H9 (cell line): ENCODE measurements at places on chromosomes 12 and 14. TPM values are rescaled to one million over a fixed set of nuclear protein-coding genes. Genes with fewer than 3 reads are reported as not detected.
A peak's percentile ranks its signal among the peaks of the same experiment; 100 is the strongest.

- no peak for DNase-seq
Measured at GRCh38 chr14:47710581-47710980, 35.2 kb upstream of the MDGA2 start.

- no peak for DNase-seq
Measured at GRCh38 chr14:89575386-89576061, 158.5 kb upstream of the FOXN3 start.

GRCh38 chr12:85755760-85756159 is 80.4 kb downstream of the RASSF9 start:
- DNase-seq, result no peak

GRCh38 chr12:116122628-116123027 is 154.9 kb downstream of the MED13L start:
- DNase-seq, result no peak

- no peak for DNase-seq
Measured at GRCh38 chr12:49967777-49968250, 4.9 kb upstream of the AQP6 start.

GRCh38 chr12:6461401-6462233 is 8.9 kb downstream of the VAMP1 start:
- no peak for DNase-seq

DNA sequence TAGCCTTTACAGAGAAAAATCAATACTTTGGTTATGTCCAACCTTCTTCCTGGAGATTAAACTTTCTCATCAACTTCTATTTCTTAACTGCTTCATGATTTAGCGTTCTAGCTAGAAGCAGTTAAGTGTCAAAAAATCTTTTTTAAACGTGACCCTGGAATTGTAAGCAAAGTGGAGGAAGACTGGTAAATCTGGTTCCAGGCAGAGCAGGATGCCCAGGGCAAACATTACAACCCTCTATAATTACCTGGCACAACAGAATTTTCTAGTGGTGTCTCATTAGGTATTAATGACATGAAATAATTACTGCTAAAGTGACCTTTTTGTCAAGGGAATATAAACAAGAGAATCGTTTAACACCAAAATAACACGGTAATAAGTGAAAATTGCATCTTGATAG is 320.8 kb downstream of the MED13L start:
- DNase-seq, result no peak

GRCh38 chr12:104121001-104121400 is 17.0 kb downstream of the NFYB start:
- DNase-seq, result no peak

DNA sequence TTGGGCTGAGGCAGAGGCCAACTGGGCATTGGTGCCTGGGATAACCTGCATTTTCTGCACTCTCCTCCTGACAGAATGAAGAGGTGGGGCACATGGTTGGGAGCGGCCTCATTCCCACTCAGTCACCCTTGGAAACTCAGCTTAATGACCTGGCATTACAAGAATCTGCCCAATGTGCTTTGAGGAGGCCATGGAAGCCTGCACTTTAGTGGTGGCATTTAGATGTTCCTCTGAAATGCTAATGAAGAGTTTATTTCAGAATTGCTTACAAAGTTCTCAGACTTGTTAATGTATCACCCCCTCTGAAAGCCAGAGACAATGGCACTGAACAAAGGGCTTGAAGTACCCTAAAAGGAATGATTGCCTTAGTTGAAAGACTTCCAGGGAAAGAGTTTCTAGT is 71.4 kb upstream of the PARP11 start:
- peak; percentile 87 for DNase-seq

DNA sequence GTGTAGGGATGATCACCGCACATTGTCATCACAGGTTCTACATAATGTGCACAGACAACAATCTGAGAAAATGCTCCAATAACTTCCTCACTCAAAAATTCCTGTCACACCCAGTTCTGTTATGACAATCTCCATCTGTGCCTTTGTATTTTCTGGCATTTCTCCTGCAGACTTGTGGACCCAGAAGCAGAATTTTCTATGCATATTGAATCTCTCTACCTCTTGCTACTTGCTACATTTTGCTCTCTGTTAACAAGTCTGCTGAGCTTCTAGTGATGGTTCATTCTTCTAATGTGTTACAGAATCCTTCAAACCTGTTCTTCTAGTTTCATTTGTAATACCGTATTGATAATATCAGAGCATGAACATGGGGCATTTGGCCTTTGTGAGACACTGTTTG is 127.8 kb upstream of the PTPRQ start:
- DNase-seq, result no peak

GRCh38 chr12:8038659-8039114 is 6.2 kb downstream of the FOXJ2 start:
- DNase-seq, result peak; percentile 89

DNA sequence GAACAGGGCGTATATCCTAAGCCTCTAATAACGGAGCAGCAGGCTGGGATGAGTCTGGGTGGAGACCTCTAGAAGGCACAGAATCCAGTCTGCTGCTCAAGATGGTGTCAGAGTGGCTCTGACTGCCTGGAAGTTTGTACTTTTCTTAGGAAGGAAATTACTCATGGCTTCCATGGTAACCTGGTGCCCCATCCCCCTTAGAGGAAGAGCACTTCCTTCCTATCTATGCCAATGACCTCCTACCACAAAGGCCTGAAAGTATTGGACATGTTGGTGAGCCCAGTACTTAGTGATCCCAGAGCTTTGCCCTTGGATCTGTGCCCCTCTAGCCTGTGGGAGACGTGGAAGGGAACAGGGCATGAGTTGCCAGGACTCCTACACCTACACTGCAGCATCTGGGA is 1.5 kb downstream of the BATF start:
- DNase-seq, result no peak

DNA sequence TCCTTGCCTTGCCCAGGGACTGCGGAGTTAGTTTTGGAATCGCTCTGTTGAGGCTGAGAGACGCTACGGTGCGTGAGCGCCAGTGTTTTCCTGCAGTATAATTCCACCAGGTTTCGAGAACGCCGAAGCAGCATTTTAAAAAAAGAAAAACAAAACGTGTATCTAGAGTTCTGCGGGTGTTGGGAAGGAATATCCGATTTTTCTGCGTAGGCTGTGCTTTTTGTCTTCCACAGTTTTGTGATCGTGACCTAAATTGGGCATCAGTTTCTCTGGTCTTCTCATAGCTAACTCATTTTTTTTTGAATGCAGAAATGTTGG is 778 bp downstream of the DNM1L start:
- DNase-seq, result no peak

- DNase-seq, result peak; percentile 40
Measured at GRCh38 chr12:1844223-1844622, 23.9 kb downstream of the LRTM2 start.

GRCh38 chr14:92105073-92105892 is 1.1 kb downstream of the ATXN3 start:
- DNase-seq, result no peak

DNA sequence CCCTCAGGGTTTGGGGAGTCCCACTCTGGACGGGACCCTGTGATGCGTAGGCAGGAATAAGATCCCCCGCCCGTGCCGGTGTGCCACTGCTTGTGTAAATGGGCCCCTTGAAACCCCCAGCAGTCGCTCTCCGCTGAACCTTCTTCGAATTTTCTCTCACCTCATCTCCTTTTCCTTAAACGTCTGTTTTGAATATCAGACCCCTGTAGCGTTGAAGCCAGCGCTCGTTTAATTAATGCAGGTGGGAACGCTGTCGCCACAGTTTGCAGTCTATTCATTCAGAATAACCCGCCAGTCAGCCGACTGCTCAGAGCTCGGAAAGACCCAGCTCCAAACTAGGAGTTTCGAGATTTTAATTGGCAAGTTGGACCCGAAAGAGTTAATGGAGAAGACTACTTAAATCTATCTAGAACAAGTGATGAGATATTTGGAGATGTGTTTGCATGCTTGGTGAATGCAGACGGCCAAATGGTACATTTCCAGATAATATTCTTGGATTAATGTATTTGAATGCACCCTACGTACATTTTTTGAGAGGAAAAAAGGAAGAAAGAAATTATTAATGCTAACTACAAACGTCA is 739 bp upstream of the PPP2R5E start:
- DNase-seq, result no peak

- DNase-seq, result peak; percentile 50
Measured at GRCh38 chr12:20946732-20947131, 136.2 kb downstream of the SLCO1B3 start.

DNA sequence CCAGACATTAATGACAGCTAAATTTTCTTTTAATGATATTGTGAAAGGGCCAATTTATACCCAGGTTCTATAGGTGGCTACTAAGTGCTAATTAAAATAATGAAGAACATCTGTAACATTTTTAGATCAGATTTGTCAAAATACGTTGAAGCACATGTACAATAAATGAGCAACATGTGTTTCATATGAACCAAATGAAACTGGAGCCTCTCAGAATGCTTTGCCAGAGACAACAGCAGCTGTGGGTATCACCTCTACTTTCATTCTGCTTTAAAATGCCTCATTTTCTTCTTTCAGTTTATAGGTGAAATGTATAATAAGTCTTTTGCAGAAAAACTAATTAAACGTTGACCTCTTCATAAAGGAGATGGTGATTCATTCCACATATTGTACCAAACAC is 26.1 kb upstream of the MYF6 start:
- no peak for DNase-seq

DNA sequence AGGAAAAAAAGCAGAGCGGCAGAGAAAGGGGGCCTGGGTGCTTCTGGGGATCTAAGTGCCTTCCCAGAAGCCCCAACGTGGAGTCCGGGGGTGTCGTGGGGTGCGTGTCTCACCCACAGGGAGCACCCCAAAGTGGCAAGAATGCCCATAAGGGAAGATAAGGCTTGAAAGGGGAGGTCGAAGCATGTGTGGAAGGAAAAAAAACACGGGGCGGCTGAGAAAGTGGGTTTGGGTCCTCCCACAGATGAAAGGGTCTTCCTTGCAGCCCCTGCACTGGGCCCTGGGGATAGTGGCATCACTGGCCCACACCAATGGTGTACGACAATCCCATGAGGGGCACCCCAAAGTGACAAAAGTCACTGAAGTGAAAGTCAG is 275.5 kb downstream of the ALG10 start:
- no peak for DNase-seq

GRCh38 chr12:64558754-64559153 is 51.5 kb upstream of the RASSF3 start:
- DNase-seq, result no peak

- no peak for DNase-seq
Measured at GRCh38 chr14:81028461-81028860, 73.0 kb downstream of the TSHR start.

- DNase-seq, result no peak
Measured at GRCh38 chr14:100004392-100004791, 60.8 kb upstream of the EVL start.

DNA sequence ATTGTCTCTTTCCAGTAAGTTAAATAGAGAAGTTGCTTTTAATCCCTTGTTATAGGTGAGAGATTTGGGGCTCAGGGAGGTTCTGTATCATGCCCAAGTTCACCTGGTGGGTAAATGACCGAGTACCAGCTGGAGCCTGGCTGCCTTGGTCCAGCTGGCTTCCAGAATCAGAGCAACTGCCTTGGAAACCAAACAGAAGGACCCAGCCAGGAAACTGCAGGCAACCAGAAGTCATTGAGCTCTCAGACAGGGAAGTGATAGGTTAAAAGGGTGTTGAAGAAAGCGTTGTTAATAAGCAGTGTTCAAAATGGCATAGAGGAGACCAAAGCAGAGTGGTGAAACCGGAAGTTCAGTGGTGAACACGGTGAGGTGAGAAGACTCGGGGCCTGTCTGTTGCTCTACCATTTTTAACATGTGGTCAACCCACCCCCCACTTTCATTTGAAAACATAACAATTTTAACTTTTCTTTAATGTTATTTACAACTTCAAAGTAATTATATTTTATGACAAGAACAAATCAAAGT is 54.9 kb downstream of the PLEKHG7 start:
- DNase-seq, result no peak

- no peak for DNase-seq
Measured at GRCh38 chr12:701896-702539, 38.8 kb upstream of the NINJ2 start.

DNA sequence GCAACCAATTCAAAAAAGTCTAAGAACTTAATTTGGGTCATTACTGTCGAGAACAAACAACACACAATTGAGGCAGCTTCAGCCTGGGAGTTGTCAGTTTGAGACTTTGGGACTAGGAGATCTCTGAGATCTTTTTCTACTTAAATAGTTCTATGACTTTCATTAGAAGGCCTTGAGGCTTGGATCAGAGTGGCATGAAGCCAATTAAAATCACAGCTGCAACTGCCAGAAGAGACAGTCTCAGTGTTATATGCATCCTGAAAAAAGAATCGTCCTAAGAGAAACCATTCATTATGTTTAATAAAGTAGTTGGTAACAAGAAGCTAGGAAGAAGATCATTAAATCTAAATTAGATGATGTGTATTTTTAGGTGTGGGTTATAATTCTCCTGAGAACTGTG is 170.8 kb upstream of the RASSF8 start:
- no peak for DNase-seq

DNA sequence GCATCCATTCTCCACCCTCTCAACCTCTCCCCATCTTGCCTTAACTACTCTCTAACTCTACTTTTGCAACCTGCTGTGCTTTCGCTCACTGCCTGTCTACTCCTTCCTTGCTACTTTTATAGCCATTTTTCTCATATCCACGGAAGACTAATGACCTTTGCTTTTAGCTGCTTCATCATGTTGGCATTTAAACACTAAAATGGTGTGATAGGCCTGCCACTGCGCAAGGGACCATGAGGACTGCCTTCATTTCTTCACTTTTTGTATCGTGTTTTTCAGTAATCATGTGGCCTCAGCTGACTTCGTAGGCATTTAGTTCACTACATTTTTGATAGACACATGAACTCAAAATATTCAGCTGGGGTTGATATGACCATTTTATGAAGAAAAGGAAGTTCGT is 252.1 kb downstream of the BCAT1 start:
- DNase-seq, result no peak

DNA sequence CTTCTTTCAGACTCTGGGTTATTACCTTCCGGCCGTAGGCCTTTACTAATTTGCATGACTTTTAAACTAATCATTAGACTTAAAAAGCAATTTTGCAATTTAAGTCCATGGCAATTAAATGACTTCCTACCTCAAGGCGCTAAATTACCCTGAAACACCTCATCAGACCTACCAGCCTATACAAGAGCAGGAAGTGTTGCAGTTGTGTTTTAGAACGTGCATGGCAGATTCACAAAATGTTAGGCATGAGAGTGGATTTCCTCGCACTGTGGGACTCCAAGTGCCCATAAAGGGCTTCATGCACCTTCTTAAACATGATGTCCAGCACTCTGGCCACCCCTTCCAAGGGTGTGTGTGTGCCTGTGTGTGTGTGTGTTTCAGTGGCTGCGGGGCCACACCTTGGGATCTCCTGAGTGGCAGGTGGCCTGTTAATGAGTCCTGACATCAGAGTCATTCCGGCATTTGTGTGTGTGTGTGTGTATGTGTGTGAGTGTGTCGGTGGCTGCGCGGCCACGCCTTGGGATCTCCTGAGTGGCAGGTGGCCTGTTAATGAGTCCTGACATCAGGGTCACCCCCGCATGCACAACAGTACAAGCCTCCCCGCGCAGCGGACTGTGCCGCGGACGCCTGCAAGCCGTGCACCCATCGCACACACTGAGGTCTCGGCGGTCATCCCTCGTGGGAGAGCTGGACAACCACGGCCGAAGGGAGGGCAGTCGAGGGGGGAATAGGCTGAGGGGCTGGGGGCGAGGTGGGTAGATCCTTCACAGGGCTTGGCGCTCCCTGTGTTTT is 900 bp downstream of the C2CD5 start:
- peak; percentile 46 for DNase-seq

COX8C gene
- total RNA-seq, result not detected in 2 replicates

CBLN3 gene
- total RNA-seq, result 0.39 and 0.44 TPM in 2 replicates

TUNAR gene
- total RNA-seq, result 25.6 and 26.2 TPM in 2 replicates

TCL1A gene
- total RNA-seq, result 0.31 TPM in 1 of 2 replicates, not detected in the other

OTUB2 gene
- total RNA-seq, result 3.6 and 3.7 TPM in 2 replicates

GPR162 gene
- total RNA-seq, result 4.6 and 6.1 TPM in 2 replicates

SELPLG gene
- total RNA-seq, result 0.09 and 0.15 TPM in 2 replicates

AKAP6 gene
- 1.1 and 1.3 TPM in 2 replicates for total RNA-seq

ACSS3 gene
- 19.3 TPM in 2 replicates for total RNA-seq

NRL gene
- 2.2 and 2.5 TPM in 2 replicates for total RNA-seq

FGF6 gene
- not detected in 2 replicates for total RNA-seq
